ENCODE measurements at places on chromosomes 11 and 22.

- DNase-seq: no peak
Measured at GRCh38 chr11:132541794-132542193, 990.5 kb downstream of the OPCML start.

- DNase-seq: no peak
Measured at GRCh38 chr11:21650961-21651360, 541.9 kb upstream of the ANO5 start.

DNA sequence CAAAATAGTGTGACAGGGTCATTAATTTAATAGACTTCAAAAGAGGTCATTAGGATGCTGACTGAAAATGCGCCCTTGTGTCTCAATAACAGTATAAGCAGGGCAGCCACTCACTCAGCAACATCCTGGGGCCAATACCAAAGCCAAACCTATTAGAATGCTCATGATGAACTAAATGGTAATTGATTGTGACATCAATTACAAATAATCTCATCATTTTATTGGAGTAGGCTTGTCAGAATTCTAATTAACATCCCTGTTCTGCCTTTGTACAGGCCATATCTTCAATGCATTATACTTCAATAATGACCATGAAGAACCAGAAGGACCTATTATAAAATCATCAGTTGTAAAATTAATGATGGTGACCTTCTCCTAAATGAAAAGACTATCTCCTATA, 64.2 kb downstream of the DNAJC24 start:
- no peak for DNase-seq

- no peak for DNase-seq
Measured at GRCh38 chr11:79852176-79852575, 411.3 kb upstream of the TENM4 start.

DNA sequence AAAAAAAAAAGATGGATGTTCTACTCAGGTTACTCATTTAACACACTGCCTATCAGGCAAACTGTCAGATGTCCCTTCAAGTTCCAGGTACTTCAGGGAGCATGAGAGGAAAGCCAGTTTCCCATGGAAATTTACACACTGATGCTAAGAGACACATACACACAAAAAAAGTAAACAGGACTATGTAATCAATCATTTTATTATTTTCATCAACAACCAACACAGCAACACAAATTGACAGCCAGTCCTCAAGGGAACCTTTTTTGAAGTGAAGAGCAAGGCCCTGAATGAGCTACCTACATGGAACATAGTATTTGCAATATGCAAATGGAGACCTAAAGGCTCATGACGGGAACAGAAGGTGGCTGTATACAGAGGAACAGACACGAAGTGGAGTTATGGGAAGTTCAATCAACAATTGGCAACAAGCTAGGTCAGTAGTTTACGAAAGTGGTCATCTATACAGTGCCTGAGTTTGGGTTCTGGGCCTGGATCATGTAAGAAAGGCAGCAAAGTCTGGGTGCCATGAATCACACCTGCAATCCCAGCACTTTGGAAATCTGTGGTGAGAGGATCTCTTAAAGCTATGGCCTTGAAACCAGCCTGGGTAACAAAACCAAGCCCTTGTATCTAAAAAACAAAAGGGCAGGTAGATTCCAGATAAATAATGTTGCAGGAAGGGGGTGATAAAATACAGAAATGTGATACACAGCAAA, 12.6 kb upstream of the WDR74 start:
- no peak for DNase-seq

DNA sequence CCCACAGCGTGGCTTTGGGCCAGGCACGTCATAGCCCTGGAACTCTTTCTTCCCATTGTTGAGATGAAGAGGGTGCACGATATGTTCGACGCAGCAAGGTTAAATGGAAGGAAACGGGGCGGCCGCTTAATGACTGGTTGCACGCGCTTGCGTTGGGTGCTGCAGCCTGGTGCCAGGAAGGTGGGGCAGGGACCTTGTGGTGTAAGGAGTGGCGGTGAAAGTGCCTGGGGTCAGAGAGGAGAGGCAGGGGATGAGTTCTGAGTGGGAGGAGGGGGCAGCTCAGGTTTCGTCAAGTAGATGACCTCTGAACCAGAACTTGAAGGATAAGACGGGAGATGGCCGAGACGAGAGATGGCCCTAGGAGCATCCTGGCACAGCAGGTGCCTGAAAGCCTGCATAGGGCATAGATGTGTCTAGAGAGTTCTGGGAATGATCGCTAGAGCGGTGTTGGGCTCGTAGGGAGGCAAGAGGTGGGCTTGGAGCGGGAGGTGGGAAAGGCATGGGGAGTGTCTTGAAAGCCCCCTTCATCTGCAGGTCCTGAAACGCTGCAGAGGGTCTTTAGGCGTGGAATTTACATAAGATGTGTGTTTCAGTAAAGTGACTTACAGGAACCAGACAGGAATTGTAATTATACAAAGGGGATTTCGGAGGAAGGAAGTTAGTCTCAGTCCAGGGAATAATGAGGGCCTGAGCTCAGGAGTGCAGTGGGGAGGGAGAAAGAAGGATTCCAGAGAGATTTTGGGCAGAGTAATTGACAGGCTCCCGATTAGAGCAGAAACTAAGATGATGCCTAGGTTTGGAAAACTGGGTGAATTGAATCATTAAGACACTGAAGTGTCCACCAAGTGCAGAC, 43.2 kb upstream of the CLDN5 start:
- DNase-seq: no peak

GRCh38 chr22:19110646-19111045, 11.6 kb downstream of the DGCR2 start:
- no peak for DNase-seq

DNA sequence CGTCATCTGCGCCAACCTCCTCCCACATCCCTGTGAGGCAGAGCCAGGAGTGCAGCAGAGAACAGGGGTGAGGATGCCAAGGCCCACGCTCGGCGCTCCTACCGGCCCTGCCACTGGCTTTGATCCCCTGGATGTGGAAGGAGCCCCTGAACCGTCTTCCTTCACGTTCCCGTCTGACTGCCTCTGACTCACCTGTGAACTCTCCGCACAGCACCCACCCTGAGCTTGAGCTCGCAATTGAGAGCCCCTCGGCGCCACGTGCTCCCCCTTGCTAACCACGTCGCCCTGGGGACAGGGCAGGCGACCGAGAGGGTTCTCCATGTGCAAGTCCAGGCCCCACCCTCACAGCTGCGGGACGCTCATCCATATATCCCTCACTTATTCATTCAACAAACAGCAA, 645.3 kb downstream of the BRD1 start:
- DNase-seq: no peak

DNA sequence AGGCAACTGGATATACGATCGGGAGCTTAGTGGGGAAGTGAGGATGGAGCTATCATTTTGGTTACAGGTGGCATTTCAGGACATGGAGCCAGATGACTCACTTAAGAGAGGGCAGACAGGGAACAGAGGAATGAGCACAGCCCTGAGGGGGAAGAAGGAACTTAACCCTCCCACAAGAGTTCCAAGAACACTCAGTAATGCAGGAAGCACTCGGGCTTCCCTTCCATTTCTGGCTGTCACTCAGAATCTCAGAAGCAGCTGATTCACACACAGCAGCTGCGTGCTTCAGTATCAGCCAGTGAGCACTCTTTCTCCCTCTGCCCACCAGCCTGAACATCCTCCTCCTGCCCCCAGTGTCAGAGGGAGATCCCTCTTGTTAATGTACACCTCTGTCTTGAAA, 34.8 kb downstream of the EFCAB6 start:
- DNase-seq: no peak

GRCh38 chr11:61024938-61025820, 53.7 kb downstream of the CD6 start:
- no peak for DNase-seq

DNA sequence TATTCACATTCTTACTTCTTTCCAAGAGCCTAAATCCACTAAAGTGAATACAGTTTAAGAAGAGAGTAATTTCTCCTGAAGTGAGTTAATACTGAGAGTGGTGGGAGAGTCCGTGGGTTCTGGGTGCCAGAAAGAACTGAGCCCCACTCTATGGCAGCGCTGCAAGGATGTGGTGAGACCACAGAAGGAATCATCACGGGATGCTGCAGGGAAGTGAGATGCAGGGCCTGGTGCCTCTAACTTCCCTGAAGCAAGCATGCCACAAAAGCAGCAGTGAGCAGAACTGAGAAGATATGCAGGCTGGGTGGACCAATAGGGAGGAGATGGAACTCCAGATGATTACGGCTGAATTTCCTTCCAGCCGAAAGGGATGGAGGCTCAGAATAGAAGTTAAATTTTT, 5.0 kb upstream of the MMP12 start:
- DNase-seq: no peak

GRCh38 chr11:35227576-35228327, 88.8 kb downstream of the CD44 start:
- no peak for DNase-seq

- no peak for DNase-seq
Measured at GRCh38 chr11:122717264-122717867, 61.8 kb downstream of the UBASH3B start.

DNA sequence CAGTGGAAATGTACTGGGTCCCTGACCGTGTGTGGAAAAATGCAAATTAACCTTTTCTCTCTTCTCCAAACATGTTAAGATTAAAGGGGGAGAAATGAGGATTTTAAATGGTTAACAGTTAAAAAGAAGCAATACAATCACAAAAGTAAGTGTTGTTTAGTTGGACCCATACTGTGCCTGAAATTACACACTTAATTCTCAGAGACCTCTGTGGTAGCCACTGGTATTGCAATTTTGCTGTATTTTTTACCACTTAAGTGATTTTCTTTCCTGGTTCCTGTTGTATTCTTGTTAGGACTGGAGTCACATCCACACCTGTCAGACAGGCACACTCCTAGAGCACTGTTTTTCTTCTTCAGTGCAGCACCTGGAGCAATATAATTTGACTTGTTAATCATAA, 179.6 kb upstream of the PDGFD start:
- DNase-seq: no peak

DNA sequence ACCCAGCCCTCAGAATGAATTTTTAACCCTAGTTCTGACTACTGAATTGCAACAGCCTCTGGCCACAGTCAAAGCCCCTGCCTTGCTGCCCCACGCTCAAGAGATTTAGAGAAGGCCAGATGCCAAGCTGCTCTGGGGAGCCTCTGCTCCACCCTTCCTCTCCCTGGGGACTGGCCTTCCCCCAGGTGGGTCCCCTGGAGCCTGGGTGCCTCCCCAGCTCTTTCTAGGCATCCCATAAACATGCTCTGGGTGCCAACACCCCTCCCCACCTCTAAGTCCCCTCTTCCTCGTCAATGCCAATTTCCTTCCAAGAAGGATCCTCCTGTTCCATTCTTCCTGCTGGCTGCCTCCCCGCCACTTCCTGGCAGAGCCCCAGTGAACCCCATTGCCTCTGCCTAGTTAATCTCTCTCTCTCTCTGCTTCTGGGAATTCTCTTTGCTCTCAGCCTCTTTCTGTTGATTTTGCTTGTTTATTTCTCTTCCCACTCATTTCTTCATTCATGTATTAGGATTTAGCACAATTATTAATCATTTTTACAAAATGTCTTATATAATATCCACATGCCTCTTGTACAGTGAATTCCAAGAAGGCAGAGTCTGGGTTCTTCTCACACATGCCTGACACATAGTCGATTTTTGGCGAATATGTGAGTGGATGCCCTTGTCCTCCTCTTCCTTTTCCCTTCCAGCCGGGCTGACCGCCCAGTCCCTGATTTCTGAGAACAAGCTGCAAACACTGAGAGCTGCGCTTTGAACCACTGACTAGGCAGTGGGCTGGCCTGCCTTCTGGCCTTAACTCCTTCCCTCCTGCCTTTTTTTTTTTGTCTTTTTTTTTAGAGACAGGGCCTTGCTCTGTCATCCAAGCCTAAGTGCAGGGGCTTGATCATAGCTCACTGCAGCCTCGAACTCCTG, 17.5 kb downstream of the UQCR10 start:
- no peak for DNase-seq

Data from activated CD4-positive, alpha-beta T cell treated with anti-CD3 and anti-CD28 coated beads, Interleukin-2, amount 50 U/mL, for 4 hours (primary cell).